Retina (tissue), 1 donor: ENCODE measurements at places on chromosomes 7 and 10.
A peak's percentile ranks its signal among the peaks of the same experiment; 100 is the strongest.

GRCh38 chr10:48695636-48696534 is 11.2 kb downstream of the WDFY4 start:
- no peak for DNase-seq

- DNase-seq = no peak
These were observed 22.7 kb upstream of the ZCCHC24 start for GRCh38 chr10:79468015-79468560.

- DNase-seq = no peak
These were observed 21.9 kb upstream of the VSIR start for GRCh38 chr10:71795248-71795647.

GRCh38 chr7:85135977-85136376 is 50.9 kb downstream of the SEMA3D start:
- no peak for DNase-seq

- peak; percentile 77 for DNase-seq
These were observed 24.8 kb upstream of the EIF5AL1 start for GRCh38 chr10:79487296-79488194.
